ENCODE measurements at places on chromosomes 4 and X. TPM values are rescaled to one million over a fixed set of nuclear protein-coding genes. Genes with fewer than 3 reads are reported as not detected.

GRCh38 chr4:74109116-74109869 is 10.3 kb upstream of the CXCL2 start:
- DNase-seq, result no peak

DNA sequence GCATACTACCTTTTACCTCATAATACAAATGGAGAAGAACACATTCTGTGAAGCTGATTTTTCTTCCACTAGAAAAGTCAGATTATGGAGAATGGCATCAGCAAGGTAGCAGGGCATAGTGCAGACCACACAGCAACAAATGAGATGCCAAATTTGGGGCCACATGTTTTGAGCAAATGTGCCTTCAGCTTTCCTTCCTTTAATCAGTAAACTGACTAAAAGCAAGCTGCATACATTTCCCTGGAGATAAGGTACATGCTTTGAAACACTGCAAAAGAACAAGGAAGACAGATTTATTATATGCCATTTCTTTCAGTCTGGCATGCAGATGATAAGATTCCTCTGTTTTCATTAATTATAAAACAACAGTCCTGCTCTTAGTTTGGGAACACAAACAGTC is 67.1 kb upstream of the GUCY1A1 start:
- no peak for DNase-seq

DNA sequence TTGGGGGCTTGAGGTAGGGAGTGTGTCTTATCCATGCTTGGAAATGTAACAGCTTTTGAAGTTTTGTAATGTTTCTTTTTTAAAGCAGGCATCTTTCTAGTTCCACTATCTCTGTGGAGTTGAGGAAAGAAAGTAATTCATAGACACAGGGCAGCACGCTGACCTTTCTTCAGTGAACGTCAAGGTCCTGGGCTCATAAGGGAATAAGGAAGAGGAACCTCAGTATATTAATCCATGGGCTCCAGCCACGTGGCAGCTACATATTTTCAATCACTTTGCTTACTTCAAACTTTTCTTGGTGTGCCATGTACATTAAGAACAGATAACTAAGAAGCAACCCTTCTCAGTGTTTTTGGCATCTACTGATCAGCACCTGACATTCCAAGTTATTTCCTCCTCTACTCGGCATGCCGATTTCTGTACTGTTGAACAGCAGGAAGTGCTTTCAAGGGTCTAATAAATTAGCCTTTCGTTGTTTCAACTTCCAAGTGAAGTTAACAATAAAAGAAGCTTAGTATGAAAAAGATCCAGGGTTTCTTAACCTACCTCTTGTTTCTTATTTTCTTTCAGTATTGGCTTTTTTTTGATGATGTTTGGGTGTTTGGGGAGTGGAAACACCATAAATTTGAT is 88.2 kb downstream of the SORBS2 start:
- no peak for DNase-seq

DNA sequence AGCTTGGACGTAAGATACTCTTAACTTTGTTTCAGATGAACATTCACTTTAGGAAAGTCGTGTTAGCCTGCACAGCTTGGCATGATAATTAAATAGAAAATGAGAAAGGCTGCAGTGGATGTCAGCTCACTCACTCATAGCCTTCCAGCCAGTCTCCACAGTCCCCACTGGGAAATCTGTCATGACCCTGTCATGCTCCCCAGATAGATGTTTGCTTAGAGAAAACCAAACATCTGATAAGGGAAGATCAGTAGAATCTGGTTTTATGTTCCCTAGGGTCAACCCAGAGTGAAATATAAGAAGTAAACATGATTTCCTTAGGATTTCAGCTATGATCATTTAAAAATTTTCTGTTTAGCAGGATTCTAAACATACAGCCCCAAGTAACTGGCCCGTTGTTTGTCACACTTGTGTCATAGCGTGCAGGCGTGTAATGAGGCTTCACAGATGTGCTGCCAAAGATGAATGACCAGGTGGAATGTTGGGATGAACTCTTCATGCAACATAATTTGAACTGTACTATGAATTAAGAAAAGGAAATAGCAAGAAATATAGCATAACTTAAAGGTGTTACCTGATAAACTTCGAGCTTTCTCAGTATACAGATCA is 180.1 kb downstream of the BANK1 start:
- no peak for DNase-seq

- no peak for DNase-seq
Observed at GRCh38 chr4:76831711-76832373, 66.1 kb downstream of the SOWAHB start.

DNA sequence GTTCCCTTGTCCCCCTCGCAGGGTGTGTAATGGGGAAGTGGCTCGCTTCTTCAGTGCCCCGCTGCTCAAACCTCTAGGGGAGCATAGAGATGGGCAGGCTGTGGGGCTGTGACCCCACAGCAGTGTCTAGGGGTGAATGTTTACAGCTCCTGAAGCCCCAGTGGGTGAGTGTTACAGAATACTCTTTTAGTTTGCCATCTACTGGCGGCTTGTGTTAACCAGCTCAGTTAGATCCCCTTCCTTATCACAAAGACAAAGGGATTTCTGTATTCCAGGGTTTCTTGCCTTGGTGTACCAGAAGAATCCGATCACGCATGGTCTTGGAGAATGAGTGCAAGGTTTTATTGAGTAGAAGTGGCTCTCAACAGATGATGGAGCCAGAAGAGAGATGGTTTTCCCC is 108.1 kb upstream of the IQCM start:
- DNase-seq, result no peak

- DNase-seq, result no peak
Observed at GRCh38 chr4:35591035-35591434, 653.3 kb downstream of the ARAP2 start.

- DNase-seq, result no peak
Observed at GRCh38 chr4:71855944-71856343, 72.1 kb upstream of the GC start.

DNA sequence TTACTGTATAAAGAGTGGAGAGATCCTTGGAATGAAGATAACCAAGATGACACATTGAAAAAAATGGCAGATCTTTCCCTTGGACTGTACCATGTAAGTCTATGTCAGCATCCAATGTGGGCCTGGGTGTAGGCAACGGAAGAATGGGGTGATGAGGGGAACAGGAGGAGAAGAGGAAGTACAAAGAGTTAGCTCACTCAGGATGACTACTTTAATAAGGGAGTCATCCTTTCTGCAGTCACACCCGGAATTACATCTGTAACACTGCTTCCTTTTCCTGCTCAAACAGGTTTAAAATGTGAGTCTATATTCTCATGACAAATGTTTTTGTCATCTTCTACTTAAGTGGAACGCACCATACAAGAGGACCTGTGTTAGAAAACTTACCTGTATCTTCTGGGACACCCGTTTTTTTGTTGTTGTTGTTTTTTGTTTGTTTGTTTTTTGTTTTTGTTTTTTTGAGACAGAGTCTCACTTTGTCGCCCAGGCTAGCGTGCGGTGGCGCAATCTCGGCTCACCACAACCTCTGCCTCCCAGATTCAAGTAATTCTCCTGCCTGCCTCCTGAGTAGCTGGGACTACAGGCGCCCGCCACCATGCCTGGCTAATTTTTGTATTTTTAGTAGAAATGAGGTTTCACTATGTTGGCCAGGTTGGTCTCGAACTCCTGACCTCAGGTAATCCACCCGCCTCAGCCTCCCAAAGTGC is 18.0 kb downstream of the HPSE start:
- DNase-seq, result no peak

DNA sequence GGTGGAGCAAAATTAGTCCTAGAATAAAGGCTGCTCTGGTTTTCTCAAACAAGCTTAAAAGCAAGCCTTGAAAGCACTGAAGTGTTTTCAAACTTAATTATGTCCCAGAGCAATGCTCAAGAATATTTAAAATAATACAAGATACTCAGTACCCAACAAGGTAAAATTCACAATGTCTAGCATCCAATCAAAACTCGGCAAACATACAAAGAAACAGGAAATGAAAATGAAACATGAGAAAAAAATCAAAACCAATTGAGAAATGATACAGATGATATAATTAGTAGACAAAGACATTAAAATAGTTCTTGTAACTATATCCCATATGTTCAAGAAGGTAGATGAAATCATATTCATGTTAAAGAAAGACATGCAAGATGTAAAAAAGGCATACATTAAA is 45.0 kb upstream of the MAML3 start:
- no peak for DNase-seq

DNA sequence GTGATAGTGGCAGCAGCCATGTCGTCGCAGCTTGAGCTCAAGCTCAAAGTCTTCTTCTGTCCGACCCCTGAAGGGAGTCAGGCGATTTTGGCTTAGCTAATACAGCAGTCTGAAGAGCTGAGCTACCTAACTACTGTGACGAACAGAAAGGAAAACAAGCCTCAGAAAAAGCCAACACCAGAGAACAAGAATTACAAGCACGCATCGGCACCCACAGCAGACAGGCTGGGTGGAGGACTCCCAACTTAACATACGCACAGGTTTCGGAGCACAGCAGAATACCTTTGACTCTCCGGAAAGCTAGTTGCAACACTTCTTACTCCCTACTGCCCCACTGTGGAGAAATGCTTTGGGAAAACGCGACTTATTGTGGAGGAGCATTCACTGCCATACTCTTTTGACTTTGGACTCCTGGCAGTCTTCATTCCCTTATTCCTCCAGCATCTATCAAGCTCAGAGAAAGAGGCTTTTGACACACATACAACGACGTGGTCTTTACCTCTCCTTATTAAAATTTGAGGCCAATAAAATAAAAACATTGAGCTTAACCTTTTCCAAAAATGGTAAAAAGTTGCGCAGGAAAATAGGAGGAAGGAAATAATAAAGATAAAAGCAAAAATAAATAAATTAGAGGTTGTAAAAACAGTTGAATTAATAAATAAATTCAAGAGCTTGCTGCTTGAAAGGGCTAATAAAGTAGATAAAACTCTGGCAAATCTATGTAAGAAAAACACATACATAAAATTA is 41.3 kb upstream of the GPC3 start:
- DNase-seq, result no peak

- no peak for DNase-seq
Observed at GRCh38 chrX:148382983-148383382, 117.4 kb upstream of the AFF2 start.

DNA sequence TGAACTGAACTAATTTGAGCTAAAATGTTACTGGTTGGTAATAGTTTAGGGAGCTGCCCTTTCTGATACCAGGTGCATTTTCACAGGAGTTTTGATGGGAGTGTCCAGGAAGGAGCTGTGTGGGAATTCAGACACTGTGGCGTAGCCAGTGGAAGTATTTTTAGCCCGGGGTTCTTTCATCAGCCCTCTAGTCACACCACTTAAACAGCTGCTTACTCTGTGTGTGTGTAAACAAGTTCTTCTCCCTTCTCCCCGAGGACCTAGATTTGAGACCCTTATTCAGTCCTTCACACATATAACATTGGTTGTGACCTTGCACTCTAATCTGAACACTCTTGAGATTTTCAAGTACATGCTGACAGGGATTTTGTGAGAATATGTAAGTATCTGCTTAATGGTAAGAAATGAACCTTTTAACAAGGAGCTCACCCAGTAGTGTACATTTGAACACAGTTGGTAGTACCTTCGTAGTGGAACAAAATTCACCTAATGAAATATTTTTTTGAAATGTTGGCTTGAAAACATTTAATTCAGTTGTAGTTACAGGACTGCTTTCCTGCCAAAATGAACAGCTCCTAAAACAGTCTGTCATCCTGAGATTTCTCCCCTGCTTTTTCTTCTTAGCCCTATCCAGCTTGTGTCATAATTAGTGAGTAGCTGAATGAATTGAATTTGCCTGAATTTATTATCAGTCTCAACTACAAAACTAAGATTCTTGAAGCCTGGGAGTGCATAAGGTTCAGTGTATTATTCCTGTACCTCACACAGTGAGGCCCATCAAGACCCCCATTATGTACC is 61.8 kb downstream of the BMPR1B start:
- DNase-seq, result no peak

DNA sequence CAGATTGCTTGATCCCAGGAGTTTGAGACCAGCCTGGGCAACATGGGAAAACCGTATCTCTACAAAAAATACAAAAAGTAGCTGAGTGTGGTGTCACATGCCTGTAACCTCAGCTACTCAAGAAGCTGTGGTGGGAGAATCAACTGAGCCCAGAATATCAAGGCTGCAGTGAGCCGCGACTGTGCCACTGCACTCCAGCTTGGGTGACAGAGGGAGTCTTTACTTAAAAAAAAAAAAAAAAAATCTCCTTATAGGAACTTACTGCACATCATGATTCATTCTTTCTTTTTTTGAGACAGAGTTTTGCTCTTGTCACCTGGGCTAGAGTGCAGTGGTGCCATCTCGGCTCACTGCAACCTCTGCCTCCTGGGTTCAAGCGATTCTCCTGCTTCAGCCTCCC is 24.3 kb downstream of the UPF3B start:
- no peak for DNase-seq

GRCh38 chr4:145154573-145154972 is 25.8 kb downstream of the OTUD4 start:
- no peak for DNase-seq

DNA sequence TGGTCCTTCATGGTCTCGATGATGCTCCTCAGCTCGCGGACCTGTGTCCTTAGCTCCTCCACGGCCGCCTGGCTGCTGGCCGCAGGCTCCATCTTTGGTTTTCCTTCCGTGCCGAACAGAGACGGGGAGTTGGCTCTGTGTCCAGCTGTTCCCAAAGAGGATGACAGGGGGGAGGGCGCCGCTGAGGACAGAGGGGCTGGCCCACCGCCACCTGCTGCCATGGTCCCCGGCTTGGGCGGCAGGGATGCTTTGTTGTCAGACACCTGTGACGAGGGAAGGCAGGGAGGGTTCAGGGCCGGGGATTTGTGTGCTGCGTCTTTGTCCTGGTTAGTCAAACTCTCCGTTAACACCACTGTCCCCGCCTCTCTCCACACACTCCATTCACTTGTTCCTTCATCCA is 26.6 kb upstream of the MAP3K15 start:
- no peak for DNase-seq

- no peak for DNase-seq
Observed at GRCh38 chr4:169385376-169385775, 114.6 kb upstream of the SH3RF1 start.

The GPRIN3 gene
- total RNA-seq, result 3.3 TPM

The DUX4 gene
- total RNA-seq, result not detected

The RAB41 gene
- total RNA-seq, result not detected

The DCAF4L1 gene
- 0.28 TPM for total RNA-seq

The XG gene
- not detected for total RNA-seq

The PPP4R3C gene
- total RNA-seq, result not detected

The TMEM271 gene
- total RNA-seq, result not detected

The ARMCX1 gene
- 32.9 TPM for total RNA-seq

The ADH1C gene
- total RNA-seq, result 59.9 TPM

The NXF2 gene
- not detected for total RNA-seq

The MID1 gene
- 8.9 TPM for total RNA-seq
